Stimulated activated CD8-positive, alpha-beta memory T cell treated with anti-CD3 and anti-CD28 coated beads, Interleukin-4, amount 100 ng/mL, for 1 hour (primary cell): ENCODE measurements at places on chromosomes 12 and 14.
A peak's percentile ranks its signal among the peaks of the same experiment; 100 is the strongest.

- DNase-seq = no peak
These were observed 114.3 kb upstream of the RPH3A start for GRCh38 chr12:112677050-112677765.

DNA sequence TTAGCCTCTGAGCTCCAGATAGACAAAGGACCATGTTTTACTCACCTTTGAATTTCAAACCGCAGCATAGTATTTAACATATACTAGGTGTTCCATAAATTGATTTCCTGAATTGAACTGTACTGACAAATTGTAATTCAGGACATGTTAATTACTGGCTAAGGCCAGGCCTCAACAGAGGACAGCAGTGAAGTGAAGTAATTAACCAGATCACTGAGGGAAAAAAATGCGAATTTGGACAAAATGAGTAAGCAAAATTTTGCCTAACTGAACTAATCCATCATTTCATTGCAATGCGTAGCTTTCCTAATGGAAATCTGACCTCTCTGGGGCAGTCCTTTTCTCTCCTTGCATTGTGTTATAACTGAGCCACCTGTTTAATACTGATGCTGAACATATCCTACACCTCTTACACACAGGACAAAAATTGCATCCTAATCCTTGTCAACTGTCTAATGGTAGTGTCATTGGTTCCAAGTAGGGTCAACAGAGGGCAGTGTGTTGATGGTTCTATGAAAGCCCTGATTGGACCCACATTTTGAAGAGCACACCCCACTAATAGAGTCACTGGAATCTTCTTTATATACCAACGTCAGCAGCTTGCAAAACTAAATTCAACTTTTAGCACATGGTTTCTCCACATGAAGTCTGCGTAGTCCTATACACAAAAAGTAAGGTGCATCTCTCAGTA is 148.4 kb downstream of the SLC25A21 start:
- DNase-seq = no peak

DNA sequence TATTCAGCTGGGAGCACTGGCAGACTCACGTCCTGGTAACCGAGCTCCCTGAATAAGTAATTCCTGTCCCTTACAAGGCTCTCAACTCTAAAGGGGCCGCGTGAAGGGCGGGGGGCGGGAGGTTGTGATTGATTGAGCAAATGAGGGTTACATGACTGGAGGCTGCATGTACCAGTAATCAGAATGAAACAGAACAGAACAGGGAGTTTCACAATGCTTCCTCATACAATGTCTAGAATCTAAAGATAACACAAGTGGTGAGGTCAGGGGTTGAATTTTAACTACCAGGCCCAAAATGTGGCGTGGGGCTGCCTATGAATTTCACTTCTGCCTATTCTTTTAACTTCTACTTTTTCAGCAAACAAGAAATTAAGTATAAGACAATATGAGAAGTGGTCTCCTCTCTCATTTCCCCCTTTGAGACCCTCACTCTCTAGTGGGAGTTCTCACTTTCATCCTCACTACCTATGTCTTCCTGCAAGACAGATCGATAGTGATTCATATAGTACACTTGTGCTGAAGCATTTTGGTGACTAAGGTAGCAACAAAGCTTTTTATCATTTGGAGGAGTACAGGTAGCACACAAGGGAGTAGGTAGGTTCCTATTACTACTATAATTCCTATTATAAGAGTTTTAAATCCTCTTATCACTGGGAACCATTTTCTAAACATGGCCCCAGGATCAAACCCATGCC is 239.8 kb downstream of the KTN1 start:
- DNase-seq = no peak

- no peak for DNase-seq
These were observed 465.6 kb downstream of the ZFP36L1 start for GRCh38 chr14:68327231-68327630.

DNA sequence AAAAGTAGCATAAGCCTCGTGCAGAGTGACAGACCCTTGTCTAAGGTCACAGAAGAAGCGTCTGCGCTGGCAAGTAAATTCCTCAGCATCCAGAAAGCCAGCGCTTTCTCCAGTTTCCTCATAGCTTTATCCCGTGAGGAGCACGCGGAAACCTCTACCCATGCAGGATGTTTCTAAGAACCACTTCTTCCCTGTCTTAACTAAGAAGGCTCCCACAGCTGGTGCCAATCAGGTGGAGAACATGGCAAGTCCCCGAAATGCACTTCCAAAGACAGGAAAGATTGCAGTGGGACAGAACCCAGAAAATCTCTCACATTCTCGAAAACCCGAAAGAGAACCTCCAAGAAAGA is 968 bp upstream of the ARID4A start:
- no peak for DNase-seq

DNA sequence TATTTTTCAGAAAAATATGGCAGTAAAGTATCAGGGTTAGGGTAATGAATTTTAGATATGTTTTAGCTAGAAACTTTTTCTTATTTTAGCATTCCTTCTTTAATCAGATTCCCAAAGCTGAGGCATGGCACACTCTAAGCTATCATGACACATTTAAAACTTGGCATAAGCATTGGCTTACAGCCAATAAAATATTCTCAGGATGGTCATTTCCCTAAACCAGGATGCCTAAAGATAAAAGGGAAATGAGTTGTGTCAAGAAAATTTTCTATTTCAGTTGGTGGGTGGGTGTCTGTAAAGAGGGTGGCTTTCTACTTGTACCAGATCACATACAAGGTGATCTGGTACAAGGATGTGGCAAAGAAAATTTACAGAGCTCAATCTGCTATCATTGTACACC is 47.8 kb downstream of the PEBP1 start:
- DNase-seq = no peak

DNA sequence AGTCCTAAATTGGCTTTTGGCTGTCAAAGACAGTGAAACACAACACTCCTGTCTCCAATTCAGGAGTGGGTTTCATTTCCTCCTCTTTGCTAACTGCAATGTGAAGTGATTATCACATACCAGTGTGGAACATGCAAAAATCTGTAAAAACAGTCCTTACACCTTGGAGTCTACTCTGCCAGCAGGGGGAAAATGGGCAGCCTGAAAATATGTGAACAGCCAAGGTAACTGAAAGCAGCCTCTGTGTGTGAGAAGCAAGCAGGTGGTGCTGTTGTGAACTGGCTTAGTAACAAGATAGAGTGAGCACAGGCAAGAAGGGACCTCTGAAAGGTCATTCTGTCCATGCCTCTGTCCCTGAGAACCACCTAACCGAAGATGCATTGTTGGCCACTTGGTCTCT is 6.0 kb downstream of the PRMT8 start:
- no peak for DNase-seq

- DNase-seq = peak; percentile 39
These were observed 57.9 kb downstream of the TRPV4 start for GRCh38 chr12:109775172-109775881.

GRCh38 chr12:15928346-15928745 is 17.2 kb downstream of the DERA start:
- no peak for DNase-seq

GRCh38 chr14:94051115-94051514 is 25.0 kb downstream of the OTUB2 start:
- DNase-seq = no peak

GRCh38 chr14:75542588-75543091 is 20.4 kb downstream of the BATF start:
- no peak for DNase-seq

- no peak for DNase-seq
These were observed 177.8 kb upstream of the DIO2 start for GRCh38 chr14:80388980-80389711.

- no peak for DNase-seq
These were observed 751 bp downstream of the GDF11 start for GRCh38 chr12:55743406-55744339.

DNA sequence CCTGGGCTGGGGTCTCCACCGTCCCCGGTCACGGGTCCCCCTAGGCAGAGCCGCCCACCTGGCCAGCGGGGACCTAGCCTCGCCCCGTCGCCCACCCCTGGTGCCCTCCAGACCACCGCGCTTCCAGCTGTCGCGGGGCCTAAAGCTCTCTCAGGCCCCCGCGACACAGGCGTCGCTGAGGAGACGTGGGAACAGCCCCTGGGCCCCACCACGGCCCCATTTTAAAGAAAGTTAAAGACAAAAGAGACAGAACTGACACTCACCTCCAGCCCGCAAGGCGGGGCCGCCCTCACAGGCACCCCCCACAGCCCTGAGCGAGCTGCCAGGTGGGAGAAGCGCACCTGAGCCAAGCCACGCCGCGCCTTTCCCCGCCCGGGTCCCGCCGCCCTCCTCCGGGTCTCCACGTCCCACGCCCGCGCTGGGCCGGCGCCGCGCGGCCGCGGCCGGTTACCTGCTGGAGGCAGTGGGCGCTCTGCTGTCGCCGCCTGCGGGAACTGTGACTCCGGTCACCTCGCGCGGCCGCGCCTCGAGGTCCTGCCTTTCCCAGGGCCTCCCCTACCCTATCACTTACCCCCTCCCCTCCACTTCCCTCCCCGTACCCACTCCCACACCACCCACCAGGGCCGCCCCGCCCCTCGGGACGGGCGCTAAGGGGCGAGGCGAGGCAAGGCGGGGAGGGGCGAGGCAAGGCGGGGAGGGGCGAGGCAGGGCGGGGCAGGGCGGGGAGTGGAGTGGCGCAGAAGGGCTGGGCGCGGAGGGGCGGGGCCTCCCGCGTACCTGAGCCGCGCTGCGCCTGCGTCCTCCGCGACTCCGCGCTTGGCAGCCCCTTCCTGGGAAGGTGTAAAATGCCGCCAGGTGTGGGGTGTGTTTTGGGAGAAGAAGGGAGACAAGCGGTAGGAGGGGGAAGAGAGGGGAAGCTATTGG is 31.2 kb downstream of the TC2N start:
- DNase-seq = peak; percentile 83

GRCh38 chr14:101077481-101078074 is 174.1 kb upstream of the RTL1 start:
- no peak for DNase-seq

DNA sequence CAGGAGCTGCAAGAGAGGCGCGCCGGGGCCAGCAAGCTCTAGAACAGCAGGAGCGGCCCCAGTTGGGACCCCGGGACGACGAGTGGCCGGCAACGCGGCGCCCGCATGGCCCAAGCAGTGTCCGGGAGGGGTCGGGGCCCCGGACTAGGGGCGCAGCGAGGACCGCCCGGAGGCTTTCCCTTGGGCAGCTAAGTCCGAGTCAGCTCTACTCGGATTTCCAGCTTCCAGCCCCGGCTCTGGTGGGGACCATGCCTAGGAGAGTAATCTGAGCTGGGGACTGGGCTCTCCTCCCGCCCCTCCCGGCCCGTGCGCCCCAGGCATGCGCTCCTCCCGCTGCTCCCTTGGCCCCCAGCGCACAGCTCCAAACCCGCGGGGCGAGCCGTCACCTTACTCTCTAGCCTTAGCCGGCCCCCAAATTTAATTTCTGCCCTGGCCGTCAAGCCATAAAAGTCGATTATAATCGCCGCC is 41.6 kb upstream of the CAPRIN2 start:
- no peak for DNase-seq

DNA sequence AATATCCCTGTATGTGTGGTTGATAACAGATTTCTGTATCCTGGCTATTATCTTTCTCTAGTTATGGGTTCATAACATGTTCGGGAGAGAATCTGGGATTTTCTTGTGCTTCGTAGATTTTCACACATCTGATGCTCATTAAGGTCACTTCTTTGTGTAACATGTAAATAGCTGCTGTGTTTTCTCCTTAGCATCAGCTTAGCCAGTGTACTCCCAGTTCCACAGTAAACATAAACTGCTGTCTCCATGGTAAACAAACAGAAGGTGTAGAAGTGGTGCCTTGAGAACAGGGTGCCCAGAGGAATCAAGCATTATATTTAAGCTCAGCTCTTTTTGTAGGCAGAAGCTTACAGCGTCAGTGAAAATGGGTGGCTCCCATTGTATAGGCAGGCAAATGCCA is 88.0 kb downstream of the ANO6 start:
- no peak for DNase-seq

GRCh38 chr12:46390881-46391280 is 18.3 kb upstream of the SLC38A2 start:
- no peak for DNase-seq

- no peak for DNase-seq
These were observed 7.3 kb downstream of the LHX5 start for GRCh38 chr12:113464452-113464775.

GRCh38 chr12:12938541-12938940 is 13.4 kb downstream of the GPRC5D start:
- no peak for DNase-seq

DNA sequence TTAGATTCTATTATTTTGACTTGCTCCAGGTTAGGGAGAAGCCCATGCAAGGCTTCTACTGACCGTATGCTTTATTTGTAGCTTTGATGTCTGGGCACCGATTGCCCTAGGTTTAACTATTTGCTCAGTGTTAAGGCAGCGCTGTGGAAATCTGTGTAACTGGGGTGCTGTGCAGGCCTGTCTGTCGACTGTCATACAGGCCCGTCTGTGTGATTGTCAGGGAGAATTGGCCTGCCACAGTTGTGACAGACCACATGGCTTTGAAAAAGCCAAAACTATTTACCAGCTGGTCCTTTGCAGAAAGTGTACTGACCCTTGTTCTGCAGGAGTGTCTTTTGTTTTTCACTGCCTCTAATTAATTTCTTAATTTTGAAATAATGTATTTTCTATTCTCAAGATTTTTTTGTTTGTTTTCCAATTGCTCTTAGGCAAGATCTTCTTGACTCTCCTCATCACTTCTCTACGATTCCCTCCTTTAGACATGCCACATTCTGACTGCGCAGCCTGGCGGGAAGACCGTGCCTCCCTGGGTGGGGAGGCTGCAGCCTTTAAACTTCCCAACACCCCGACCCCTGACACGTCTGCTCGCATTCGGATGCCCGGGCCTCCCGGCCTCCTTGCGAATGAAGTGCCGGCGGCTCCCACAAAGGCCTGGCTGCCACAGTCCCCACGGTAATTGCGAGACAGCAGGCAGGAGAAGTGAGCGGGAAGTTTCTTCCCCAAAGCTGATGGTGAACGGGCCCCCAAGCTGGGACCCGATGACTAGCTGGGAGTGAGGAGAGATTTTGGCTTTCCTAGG is 99.0 kb upstream of the EVL start:
- DNase-seq = no peak

- no peak for DNase-seq
These were observed 2.5 kb upstream of the PLEKHD1 start for GRCh38 chr14:69481815-69482568.

DNA sequence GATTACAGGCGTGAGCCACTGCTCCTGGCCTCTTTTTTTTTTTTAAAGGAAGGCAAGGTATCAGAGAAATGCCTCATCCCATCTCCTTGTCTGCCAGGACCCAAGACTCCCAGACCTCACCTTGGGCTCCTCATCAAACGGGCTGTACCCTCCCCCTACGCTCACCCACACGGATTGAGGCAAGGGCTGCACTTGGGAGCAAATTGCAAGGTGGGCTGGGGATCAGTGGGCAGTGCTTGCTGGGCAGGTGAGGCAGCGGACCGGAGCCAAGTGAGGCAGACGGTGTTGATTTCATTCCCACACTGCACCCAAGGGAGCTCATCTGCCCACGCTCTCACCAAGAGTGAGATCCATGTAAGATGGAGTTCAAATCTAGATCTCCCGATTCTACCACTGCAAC is 41.0 kb upstream of the DICER1 start:
- no peak for DNase-seq
